ENCODE measurements at places on chromosomes 6 and 20. TPM values are rescaled to one million over a fixed set of nuclear protein-coding genes. Genes with fewer than 3 reads are reported as not detected.

Gene FLRT3
- 4.4 TPM for total RNA-seq

Gene ZNF292
- total RNA-seq: 19.3 TPM

Gene ADGB
- not detected for total RNA-seq

Gene SLC16A10
- 0.43 TPM for total RNA-seq

Gene CEP85L
- 9.2 TPM for total RNA-seq

Measured in placental pericyte (primary cell).